Spinal cord (tissue), 10 donors: ENCODE measurements at places on chromosomes 6 and 20.

- no peak for DNase-seq
- H3K4me3 ChIP-seq, result no peak overlapping the region
- no peaks in the 10 kb centered on the region for H3K27me3 ChIP-seq
- H3K36me3 ChIP-seq, result no peaks in the 10 kb centered on the region
- H3K4me1 ChIP-seq, result no peaks in the 10 kb centered on the region
Observed at GRCh38 chr6:157505912-157506491, 125.0 kb downstream of the ZDHHC14 start.

GRCh38 chr6:35058358-35058675, 82.8 kb downstream of the TCP11 start:
- DNase-seq, result no peak
- H3K36me3 ChIP-seq, result peaks cover 51% of the 10 kb centered on the region
- no peak overlapping the region for H3K27ac ChIP-seq
- H3K4me3 ChIP-seq, result peak overlapping the region; percentile 30

- no peaks in the 10 kb centered on the region for H3K27me3 ChIP-seq
- H3K4me3 ChIP-seq, result no peak overlapping the region
- DNase-seq, result no peak
- H3K4me1 ChIP-seq, result no peaks in the 10 kb centered on the region
- no peaks in the 10 kb centered on the region for H3K36me3 ChIP-seq
Observed at GRCh38 chr6:55822005-55822404, 53.4 kb downstream of the BMP5 start.

- H3K27me3 ChIP-seq, result peaks cover 10% of the 10 kb centered on the region
- peak within 1 kb of the TSS; percentile 62 for H3K4me3 ChIP-seq
- DNase-seq, result no peak
Observed at GRCh38 chr6:56246881-56247653, at the start of gene COL21A1. Gene COL21A1, minus strand, starts transcription at chr6:56247580. Its CDS starts 64,962 bp downstream, at chr6:56182618.

DNA sequence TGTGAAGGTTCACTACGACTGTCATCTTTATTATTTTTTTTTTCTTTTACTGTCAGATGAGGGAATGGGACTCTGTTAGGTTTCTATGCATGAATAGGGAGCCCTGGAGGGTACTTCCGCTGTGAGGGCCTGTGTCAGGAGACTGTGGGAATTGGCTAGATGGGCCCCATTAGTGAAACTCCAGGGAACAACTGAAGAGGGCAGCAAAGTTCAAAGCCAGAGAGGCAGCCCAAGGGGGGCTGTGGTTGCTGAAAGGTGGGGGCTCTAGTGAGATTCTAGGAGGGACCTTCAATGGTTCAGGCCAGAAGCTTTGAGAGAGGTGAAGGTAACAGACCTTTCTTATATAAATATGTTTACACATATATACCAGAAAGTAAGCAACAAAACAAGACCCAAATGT, 13.2 kb upstream of the EPB41L1 start:
- peaks cover 2% of the 10 kb centered on the region for H3K36me3 ChIP-seq
- H3K4me1 ChIP-seq, result peaks cover 15% of the 10 kb centered on the region
- H3K27ac ChIP-seq, result no peak overlapping the region
- H3K4me3 ChIP-seq, result no peak overlapping the region
- H3K27me3 ChIP-seq, result no peaks in the 10 kb centered on the region
- no peak for DNase-seq
